ENCODE measurements at places on chromosomes 5 and 9.

GRCh38 chr9:110588296-110588695 is 8.8 kb upstream of the SVEP1 start:
- no peak for DNase-seq

DNA sequence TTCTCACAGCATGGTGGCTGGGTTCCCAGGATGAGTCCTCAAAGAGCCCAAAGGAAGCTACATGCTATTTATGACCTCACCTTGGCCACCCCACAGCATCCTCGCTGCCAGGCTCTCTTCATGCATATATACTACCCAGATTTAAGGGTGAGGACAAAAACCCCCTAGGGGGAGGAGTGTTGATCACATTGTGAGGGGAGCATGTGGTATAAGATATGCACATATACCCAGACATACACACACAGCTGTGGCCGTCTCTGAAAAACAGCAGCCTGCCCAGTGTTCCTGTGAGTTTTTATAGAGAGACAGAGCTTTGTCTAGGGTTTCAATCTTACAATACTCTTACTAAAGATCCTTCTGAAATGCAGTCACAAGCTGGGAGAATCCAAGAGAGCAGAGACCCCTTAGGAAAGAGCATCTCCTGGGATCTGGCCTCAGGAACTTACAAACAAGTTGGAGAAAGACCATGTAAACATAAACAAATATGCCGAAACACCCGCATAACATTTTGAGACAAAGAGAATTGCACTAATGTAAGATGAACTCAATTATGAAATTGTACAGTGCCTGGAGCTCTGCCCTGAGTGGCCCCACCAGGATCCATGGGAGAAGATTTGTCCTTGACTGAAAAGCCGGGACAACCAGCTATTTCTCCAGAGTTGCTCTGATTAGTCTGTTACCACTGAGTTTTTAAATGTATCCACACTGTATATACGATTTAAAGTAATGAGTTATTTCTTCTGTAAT is 146.4 kb downstream of the GADD45G start:
- no peak for DNase-seq

GRCh38 chr5:88398316-88398715 is 129.7 kb upstream of the TMEM161B start:
- DNase-seq: peak; percentile 36

DNA sequence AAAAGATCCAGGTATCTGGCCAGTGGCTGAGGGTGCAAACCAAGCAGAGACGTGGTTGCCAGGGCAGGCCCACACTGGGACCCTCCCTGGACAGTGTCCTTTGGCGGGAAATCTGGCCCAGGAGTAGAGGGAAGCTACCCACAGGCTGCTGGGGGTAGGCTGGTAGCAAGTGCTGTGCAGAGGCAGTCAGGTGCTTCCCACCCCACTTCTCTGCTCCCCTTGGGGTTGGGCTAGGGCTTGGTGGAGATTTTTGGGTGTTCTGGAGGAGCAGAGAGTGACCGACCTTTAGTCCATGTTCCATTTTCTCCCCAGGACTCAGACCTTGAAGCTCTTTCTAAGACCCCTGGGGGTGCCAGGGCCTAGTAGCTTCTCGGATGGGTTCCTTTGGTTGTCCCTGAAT is 5.6 kb downstream of the PRDM12 start:
- DNase-seq: no peak

GRCh38 chr9:72445306-72445995 is 76.0 kb upstream of the TMC1 start:
- DNase-seq: no peak

DNA sequence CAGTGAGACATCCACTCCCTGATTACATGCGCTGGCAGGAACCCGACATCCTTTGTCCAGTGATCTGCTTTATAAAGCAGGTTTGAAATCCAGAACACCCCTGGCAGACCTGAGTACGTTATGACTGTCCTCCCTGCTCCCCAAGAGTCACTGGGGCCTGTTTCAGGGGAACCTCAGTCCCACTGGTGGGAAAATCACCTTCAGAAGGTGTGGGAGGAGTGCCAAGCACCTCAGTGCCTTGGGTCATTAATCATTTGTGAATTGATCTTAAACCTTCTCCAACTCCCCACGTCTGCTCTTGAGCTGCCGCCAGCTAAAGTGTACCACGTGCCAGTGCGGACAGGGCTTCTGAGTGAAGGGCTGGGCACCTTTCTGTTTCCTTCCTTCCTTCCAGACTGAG is 16.2 kb downstream of the SLC6A3 start:
- DNase-seq: no peak

- no peak for DNase-seq
Measured at GRCh38 chr5:14702238-14702839, 37.8 kb downstream of the OTULIN start.

Measured in C1 segment of cervical spinal cord (tissue), 14 donors.